ENCODE measurements at places on chromosomes 3 and 15.

GRCh38 chr15:80878242-80878866 lies 99.2 kb downstream of the CEMIP start:
- peak; percentile 76 for DNase-seq

DNA sequence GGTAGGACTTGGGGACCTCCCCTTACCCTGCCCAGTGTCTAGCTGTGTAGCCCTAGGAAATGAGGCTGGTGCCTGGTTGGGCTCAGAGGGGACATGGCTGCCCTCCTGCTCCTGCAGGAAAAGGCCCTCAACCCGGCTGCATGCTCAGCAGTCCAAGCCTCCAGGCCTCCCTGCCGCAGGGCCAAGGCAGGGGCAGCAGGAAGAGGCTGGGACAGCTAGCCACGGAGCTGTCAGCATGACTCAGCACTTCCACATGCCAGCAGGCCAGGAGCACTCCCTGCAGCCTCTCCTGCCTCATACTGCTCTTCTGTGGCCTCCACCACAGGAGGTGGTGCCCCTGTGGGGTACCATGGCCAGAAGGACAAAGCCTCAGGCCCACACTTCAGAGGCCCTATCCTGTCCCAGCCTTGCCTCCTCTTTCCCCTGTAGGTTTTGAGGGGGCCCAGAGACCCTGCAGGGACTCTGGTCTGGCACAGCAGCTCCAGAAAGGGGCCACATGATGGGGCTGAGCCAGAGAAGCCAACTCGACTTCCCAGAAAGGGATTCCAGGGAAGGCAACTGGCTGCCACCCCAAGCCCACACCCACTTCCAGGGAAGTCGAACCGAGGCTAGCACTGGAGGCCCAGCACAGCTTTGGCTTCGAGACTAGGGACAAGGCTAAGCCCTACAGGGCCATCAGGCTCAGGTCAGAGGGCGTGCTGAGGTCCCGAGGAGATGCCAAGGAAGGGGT lies 19.5 kb downstream of the TKT start:
- peak; percentile 94 for DNase-seq

- DNase-seq, result no peak
Measured at GRCh38 chr3:131630097-131630496, 127.3 kb upstream of the MRPL3 start.

DNA sequence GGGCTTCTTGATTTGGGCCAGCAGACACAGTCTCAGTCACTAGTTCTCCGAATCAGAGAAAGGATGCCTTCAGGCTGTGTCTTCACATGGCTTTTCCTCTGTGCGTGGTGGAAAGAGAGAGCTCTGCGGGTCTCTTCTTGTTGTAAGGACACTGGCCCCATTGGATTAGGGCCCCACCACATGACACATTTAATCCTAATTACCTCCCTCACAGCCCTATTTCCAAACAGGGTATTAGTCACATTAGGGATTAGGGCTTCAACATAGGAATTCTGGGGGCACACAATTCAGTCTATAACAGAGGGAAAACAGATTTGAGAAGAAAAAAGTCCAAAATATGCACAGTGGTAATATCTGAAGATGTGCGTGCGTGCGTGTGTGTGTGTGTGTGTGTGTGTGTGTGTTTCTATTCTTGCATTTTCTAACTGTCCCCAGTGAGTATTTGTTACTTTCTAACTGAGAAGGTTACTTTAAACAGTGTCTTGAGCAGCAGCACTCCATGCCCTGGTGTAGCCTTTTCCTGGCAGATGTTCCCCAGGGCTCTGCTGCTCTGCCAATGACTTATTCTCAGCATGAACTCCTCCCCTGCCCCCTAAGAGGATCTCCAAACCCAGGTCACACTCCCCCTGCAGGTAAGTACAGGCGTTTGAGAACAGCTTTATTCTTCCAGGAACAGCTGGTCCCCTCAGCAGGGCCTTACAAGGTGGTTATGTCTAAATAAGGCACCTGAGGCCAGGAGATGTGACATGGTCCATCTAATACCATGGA lies 72.9 kb downstream of the RPL39L start:
- peak; percentile 59 for DNase-seq

GRCh38 chr15:44183363-44183762 lies 11.7 kb downstream of the FRMD5 start:
- no peak for DNase-seq

DNA sequence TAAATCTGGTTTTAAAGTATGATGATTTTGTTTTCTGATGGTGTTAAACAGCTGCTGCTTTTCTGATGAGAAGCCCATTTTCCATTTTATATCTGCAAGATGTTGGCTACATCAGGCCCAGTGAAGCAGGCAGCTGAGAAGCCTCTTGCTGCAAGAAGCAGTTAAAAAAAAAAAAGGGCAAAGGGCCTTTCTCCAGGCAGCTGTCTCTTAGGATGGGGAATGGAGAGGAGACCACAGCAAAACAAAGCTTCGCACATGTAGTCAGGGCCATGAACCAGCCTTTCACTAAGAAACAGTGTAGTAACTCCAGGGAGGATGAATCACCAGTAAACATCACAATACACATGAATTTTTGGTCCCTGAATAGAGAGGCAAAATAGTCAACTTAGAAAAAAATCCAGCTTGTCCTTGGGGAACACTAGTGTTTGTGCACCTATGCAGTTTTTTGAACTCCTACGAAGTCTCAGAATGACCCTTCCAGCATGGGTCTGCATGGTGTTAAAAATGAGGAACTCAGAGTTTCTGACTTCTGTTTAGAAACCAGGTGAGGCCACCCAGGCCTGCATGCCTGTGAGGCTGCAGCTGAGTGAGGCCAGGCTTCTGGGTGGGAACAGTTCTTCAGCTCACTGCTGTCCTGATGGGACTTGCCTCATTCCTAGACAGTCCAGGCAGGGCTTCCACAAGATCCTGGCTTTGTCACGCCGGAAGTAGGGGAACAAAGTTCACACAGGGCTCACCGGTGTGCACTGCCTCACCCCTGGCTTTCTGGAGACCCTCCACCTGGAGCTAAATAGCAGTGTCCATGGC lies 518.7 kb downstream of the MCTP2 start:
- DNase-seq, result peak; percentile 4

All from choroid plexus epithelial cell (primary cell).